ENCODE measurements at places on chromosomes 16 and 17. TPM values are rescaled to one million over a fixed set of nuclear protein-coding genes. Genes with fewer than 3 reads are reported as not detected.

CHST4 gene
- not detected for total RNA-seq

CRHR1 gene
- not detected for total RNA-seq

GFAP gene
- 2.3 TPM for total RNA-seq

NPIPB9 gene
- 4.1 TPM for total RNA-seq

TMC7 gene
- 1.4 TPM for total RNA-seq

CCT6B gene
- total RNA-seq: 1.9 TPM

AXIN2 gene
- 13.8 TPM for total RNA-seq

FOXJ1 gene
- not detected for total RNA-seq

Measured in aorta (tissue), 5 donors.